ENCODE measurements at places on chromosomes 16 and 17.

DNA sequence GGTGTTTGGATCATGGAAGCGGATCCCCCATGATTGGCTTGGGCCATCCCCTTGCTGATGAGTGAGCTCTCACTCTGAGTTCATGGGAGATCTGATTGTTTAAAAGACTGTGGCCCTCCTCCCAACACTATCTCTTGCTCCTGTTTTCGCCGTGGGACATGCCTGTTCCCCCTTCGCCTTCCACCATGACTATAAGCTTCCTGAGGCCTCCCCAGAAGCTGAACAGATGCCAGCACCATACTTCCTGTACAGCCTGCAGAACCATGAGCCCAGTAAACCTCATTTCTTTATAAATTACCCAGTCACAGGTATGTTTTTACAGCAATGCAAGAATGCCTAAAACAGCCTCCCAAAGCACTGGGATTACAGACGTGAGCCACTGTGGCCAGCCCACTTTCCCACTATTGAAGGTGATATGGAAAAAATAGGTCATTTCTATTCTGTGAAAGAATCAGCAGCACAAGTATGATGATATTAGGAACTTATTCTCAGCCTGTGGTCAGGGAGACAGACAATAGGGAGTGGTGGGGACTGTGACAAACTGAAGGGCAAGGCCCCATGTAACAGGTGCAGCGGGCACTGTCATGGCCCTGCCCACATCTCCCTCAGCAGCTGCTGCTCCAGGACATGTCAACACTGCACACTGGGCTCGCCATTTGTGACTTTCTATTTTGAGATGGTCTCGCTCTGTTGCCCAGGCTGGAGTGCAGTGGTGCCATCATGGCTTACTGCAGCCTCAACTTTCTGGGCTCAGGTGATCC, 33.7 kb upstream of the LITAF start:
- DNase-seq: no peak

DNA sequence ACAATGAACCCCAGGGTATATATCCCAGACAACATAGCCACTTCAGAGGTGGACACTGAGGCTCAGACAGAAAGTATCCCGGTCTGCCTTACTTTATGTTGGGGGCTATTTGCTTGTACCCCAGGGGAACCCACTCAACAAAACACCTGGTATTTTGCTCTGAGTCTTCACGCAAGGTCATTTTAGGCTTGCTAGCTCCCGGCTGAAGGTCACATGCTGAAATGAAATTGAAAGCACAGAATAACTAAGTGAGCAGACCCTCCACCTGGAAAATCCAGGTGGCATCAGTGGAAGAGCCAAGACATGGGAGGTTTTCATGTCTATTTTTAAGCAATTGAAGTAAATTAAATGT, 4.1 kb upstream of the KDM8 start:
- no peak for DNase-seq

GRCh38 chr17:72185564-72185963, 64.7 kb downstream of the SOX9 start:
- peak; percentile 52 for DNase-seq

GRCh38 chr17:49890852-49891251, 43.0 kb upstream of the TAC4 start:
- no peak for DNase-seq

DNA sequence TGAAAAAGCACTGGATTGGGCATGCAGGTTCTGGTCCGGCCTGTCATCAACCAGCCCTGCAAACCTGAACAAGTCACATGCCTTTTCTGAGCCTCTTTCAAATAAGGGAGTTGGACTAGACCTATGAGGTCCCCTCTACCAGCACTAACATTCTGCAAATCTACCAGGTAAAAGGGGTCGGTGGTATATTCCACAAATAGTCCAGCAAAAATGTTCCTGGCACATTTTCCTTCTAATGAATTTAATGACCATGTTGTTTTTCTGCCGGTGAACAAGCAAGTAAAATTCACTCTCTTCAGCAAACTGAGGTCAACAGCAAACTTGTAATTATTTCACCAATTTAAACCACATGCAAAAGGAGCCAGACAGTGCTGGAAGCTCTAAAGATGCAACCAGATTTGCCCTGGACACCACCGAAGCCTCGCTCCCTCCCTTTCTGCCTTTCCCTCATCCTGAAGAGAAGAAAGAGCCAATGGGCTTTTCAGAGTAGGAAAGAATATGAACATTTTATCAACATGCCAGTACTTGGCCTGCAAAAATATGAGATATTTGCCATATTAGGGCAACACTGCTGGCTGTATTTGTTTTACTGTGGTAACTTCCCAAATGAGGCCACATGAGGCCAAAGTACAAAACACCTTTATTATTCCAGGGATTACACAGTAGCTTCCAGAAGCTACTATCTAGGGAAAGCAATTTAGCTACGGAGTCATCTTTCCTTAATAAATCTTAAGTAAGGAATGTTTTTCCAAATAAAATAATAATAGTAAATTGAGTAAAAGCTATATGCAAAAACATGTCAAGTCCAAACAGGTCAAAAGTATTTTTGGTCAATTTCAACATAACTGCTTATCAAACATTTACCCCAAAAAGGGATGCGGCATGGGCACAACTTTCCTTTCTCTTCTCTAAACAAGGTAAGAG, 45.0 kb downstream of the USP31 start:
- no peak for DNase-seq

- DNase-seq: no peak
Measured at GRCh38 chr16:51816929-51817328, 665.9 kb upstream of the SALL1 start.

DNA sequence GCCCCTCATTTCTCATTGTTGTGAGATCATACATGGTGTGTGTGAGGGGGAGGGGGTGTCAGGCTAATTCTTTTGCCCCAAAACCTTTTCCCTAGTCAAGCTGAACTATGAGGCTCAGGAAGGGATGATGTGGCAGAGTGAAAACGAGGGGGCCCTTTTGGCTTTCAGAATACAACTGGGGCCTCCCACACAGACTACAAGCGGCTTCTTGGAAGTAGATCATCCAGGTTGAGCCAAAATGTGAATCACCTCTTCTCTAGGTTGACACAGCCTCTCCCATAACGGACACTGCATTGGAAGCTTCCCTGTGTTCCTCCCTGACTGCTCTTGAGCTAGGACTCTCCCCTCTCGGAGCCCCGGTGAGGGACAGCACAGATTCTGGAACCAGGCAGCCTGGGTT, 2.3 kb upstream of the ALKBH5 start:
- DNase-seq: peak; percentile 69

- no peak for DNase-seq
Measured at GRCh38 chr17:58334661-58335060, 6.1 kb upstream of the TSPOAP1 start.
